ENCODE measurements at places on chromosomes 2 and 18.
A peak's percentile ranks its signal among the peaks of the same experiment; 100 is the strongest.

- DNase-seq, result no peak
Measured at GRCh38 chr2:130150181-130151144, 5.6 kb upstream of the CCDC74B start.

GRCh38 chr2:229920011-229920641, 1.7 kb downstream of the TRIP12 start:
- DNase-seq, result peak; percentile 9

GRCh38 chr2:187493877-187494568, 46.0 kb upstream of the CALCRL start:
- no peak for DNase-seq

DNA sequence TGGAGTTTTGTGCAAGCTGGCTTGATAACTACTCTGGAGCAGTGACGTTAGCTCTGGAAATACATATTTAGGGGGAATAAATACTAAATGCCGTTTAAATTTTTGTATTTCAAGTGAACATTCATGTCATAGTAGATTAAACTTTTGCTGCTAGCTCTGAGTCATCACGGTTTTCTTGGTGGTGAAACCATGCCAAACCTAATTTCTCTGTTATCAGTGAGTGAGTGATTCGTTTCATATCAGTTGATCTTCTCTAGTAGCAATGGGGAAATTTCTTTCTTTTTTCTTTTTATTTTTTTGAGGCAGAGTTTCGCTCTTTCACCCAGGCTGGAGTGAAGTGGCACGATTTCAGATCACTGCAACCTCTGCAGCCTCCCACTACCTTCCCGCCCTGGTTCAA, 211.1 kb downstream of the PTPRM start:
- DNase-seq, result no peak

- DNase-seq, result no peak
Measured at GRCh38 chr18:53443831-53444230, 780.6 kb downstream of the MBD2 start.

DNA sequence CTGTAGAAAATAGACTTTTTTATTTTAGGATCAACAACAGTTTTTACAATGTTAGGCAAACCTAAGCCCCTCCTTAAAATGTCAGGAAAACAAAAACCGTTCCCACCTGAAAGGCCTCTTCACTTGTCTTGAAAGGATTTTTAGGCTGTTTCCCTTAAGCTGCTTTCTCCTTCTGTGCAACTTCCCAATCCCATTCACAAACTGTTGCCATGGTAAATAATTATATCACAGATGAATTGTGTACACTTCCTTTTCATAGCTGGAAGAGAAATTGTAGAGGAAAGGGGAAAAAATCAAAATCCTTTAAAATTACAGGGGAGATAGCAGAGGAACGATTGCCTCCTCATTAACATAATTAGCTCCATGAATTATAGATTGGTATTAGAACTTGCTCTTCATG, 1488.0 kb upstream of the CELF4 start:
- DNase-seq, result no peak

GRCh38 chr2:152098496-152099366, at the start of gene CACNB4:
TSS of gene CACNB4 (minus strand) at chr2:152099044.
- no peak for DNase-seq

GRCh38 chr2:45898819-45899218, 247.3 kb downstream of the PRKCE start:
- no peak for DNase-seq

DNA sequence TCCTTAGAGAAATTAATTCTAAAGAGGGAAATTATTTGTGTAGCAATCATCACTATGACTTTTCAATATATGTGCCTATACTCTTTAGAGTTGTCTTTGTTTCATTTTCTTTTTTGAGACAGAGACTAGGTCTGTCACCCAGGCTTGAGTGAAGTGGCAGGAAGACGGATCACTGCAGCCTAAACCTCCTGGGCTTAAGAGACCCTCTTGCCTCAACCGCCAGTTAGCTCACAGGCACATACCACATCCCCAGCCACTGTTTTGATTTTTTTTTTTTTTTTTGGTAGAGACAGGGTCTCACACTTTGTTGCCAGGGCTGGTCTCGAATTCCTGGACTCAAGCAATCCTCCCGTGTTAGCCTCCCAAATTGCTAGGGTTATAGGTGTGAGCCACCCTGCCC, 12.4 kb downstream of the YWHAQ start:
- DNase-seq, result no peak

GRCh38 chr2:33083699-33084387, 137.1 kb downstream of the LTBP1 start:
- no peak for DNase-seq

GRCh38 chr2:112606547-112606946, 22.1 kb downstream of the CHCHD5 start:
- no peak for DNase-seq

GRCh38 chr2:85873679-85874078, 15.1 kb downstream of the ST3GAL5 start:
- no peak for DNase-seq

GRCh38 chr2:8627019-8627691, 54.7 kb upstream of the ID2 start:
- DNase-seq, result no peak

- no peak for DNase-seq
Measured at GRCh38 chr18:23155537-23155936, 20.3 kb downstream of the CABLES1 start.

GRCh38 chr18:21264651-21265050, 22.6 kb downstream of the GREB1L start:
- no peak for DNase-seq

GRCh38 chr2:224944707-224945547, 97.3 kb downstream of the DOCK10 start:
- DNase-seq, result no peak

DNA sequence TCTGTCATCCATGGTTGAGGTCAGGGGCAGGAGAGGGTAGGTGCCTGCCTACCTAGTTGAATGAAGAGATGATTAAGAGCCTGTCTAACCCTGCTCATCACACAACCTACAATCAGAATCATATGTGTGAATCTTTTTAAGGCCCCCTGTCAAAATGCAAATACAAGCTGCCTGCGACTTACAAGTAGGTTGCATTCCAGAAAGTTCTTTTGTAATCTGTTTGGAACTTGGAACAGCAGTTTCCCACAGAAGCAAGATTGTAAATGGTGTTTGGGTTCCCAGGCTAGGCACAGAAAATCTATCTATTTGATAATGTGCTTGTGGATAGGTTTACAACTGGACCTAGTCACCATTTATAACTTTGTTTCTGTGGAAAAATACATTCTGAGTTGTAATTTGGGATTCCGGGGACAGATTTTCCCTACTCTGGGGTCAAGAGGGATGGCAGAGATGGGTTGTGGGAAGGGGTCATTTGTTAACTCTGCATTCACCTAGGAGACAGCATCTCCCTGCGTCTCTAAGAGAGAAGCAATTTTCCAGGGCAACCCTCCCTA, 4.4 kb downstream of the LIPG start:
- DNase-seq, result no peak

GRCh38 chr2:86370579-86370978, 33.2 kb upstream of the REEP1 start:
- DNase-seq, result no peak

DNA sequence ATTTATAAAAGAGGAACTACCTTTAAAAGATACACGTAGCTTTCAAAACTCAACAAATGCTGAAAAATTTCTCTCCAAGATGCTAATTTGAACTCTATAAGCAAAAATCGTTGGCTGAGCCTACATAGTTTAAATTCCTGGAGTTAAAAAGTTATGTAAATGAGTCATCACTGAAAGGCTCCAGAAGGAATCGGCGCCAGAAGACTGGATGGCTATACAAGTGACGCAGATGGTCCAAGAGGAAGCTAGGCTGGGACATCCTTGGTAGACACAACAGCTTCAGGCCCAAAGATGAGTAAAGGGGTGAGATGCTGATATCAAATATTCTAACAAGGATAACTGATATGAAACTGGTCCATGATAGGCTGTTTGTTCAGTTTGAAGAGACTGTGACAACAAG, 22.8 kb upstream of the DNAH6 start:
- no peak for DNase-seq

GRCh38 chr2:11568436-11568835, 34.6 kb downstream of the GREB1 start:
- DNase-seq, result no peak

GRCh38 chr18:8163286-8163959, 445.8 kb upstream of the RAB12 start:
- no peak for DNase-seq

- no peak for DNase-seq
Measured at GRCh38 chr2:79000008-79000576, 25.4 kb upstream of the REG3G start.

Data from activated CD4-positive, CD25-positive, alpha-beta regulatory T cell treated with anti-CD3 and anti-CD28 coated beads, Interleukin-2, amount 50 U/mL, for 16 hours (primary cell).